Upper lobe of right lung (tissue), 1 donor: ENCODE measurements at places on chromosomes 2 and 18.

- no peak for DNase-seq
Measured at GRCh38 chr2:96616128-96616527, 22.0 kb downstream of the KANSL3 start.

GRCh38 chr18:57927511-57927910, 116.5 kb upstream of the NEDD4L start:
- DNase-seq, result no peak

DNA sequence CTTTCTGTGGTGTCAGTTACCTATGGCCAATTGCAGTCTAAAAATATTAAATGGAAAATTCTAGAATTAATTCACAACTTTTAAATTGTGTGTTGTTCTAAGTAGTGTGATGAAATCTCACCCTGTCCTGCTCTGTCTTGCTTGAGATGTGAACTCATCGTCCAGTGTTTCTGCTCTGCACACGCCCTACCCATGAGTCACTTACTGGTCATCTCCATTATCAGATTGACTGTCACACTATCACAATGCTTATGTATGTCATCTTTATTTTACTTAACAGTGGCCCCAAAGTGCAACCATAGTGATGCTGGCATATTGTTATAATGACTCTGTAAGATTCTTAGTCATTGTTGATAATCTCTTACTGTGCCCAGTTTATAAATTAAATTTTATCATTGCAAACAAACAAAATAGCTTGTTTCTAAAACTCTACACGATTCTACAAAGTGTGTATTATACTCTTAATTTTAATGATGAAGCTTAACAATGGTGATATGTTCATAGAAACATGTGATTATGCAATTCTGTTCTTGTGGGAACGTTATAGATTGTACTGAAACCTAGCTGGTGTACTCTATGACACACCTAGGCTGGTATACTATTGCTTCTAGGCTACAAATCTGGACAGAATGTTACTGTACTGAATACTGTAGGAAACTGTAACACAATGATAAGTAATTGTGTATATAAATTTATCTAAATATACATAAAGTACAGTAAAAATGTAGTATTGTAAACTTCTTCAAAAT, 1086.8 kb upstream of the PIK3C3 start:
- no peak for DNase-seq

GRCh38 chr2:171566057-171566456, 43.8 kb downstream of the CYBRD1 start:
- no peak for DNase-seq

- no peak for DNase-seq
Measured at GRCh38 chr18:9987345-9987744, 73.5 kb downstream of the VAPA start.

DNA sequence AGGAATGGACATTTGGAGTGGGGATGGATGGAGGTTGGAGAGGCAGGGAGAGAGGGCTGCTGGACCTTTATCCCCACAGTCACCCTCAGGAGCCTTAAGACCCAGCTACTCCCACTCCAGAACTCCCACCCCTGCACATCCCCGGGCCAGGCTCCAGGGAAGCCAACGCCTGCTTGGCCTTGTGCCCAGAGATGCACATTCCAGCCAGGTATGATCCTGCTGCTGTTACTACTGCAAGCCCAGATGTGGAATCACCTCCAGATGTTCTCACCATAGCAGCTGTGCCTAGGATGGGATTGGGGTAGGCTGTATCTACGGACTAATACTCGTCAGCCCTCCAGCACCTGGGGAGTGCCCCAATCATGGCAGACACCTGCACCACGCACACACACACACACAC, 71.7 kb downstream of the ZFP36L2 start:
- no peak for DNase-seq

DNA sequence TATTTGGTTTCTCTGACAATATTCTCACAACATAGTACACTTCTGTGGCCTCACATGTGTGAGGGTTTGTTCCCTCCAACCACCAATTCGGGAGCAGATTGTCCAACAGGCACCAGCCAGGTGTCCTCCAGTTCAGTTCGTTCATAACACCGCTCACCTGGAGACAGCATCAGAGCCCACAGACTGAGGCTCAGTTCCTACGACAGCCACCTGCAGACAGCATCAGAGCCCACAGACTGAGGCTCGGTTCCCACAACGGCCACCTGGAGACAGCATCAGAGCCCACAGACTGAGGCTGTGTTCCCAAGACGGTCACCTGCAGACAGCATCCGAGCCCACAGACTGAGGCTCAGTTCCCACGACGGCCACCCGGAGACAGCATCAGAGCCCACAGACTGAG, 58.2 kb upstream of the SNTG2 start:
- no peak for DNase-seq

DNA sequence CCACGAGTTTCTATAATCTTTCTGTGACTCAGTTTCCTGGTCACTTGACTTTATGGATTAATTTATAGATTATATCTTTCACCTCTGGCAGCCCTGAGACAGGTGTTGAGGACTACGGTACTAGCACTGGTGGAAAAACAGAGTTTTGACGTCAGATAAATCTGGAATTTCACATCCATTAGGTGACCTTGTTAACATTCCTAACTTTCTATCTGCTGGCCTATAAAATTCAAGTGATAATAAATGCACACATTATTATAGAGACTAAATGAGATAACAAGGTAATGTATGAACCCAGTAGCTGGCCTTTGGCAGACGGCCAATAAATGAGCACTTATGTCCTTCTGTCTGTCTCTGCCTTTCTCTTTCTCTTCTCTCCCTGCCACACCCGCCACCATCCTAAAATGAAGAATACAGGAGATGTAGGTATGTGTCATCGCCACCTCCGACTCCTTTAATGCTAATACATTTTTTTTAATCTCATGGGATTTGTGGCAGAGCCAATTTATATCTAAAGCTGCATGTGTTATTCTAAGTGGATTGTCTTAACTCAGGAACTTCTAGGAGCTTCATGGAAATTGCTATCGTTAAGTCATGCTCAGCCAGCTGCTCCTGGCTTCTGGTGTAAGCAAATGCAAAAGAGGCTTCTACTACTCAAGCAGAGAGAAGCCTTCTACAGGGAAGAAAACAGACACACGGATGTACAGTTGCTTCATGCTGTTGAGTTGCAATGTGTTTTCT, 2.3 kb downstream of the TM4SF20 start:
- DNase-seq, result no peak

DNA sequence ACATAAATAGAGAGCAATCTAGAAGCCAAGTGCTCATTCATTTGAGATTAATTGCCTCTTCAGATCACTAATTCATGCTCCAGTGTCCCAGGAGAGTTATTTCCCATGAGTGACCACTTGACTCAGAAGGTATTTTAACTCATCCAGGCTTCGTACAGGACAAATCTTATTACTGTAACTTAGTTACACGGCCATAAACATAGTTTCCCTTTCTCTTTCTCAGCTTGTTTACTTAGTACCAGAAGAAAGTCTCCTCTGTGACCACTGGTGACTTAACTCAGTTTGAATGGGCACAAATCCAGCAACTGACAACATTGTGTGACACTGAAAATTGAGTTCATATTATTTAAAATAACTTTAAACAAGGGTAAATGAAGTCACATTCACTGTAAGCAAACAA, 25.3 kb downstream of the MMADHC start:
- no peak for DNase-seq

DNA sequence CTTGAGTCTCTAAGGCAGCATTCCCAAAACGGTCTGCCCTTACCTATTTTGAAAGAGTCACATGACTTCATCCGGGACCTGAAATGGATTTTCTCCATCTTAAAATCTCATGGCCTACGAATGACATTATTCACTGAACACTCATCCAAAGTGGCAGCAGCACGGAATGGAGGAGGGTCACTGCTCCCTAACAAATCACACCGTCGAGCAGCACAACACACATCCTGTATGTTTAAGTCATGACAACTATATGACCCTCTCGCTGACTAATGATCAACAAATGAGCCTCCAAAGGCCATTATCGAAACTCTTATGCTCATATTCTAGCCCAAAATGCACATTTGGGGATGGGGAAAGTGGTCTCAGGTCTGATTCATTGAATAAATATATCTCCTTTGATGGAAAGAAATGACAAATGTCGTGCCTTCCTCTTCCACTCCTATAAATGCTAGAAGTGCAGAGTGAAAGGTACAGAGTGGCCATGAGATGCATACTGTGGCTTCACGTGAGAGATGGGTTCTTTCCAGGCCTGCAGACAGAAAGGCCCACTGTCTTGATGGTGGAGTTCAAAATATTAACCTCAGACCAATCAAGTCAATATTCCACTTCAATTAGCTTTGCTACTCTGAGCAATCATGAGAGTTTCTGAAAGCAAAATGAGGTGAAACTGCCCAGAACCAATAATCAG, 70.8 kb downstream of the C2orf76 start:
- no peak for DNase-seq

GRCh38 chr2:61771904-61772845, 81.7 kb downstream of the FAM161A start:
- DNase-seq, result no peak

DNA sequence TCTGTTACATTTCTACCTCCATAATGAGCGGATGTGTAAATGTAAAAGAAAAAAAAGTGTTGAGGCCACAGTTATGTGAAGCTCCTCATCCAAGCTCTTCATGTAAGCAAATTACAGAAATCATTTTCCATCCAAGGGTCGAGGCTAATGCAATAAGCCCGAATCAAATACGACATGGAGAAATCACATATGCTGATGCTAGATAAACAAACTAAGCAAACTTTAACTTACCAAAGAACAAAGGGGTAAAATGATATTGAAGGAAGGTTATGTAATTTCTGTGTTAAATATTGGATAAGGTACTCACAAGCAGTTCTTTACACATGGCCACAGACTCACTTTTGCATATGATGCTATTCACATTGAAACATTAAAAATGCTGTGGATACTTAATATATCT, 310.2 kb upstream of the ID2 start:
- DNase-seq, result no peak

DNA sequence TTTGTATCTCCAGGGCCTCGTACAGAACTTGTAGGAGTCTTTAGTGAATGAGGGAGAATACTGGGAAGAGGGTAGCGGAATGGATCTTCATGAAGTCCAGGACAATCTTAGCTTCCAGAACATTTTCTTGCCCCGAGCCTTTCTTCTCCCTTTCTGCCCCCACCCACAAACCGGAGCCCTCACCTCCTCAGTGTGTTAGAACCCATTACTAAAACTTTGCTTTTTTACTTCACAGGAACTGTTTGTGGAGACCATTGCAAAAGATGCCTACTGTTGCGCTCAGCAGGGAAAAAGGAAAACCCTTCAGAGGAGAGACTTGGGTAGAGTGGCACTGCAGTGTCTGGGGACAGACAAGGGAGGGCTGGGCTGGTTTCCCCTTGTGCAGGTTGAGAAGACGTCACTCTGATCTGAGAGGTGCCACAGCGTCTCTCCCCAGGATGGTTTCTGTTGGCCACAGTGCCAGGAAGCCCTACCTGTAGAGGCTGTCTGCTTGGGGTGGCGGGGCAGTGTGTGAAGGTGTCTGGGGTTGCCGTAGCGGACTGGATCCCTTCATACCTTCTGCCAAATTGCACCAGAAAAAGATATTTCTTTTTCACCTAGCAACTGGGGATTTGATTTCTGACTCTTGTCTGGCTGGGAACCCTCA, 786 bp downstream of the POLE4 start:
- DNase-seq, result peak; percentile 53

- DNase-seq, result no peak
Measured at GRCh38 chr2:182952741-182953450, 85.4 kb downstream of the NCKAP1 start.

GRCh38 chr2:151359768-151360461, 2.5 kb downstream of the TNFAIP6 start:
- no peak for DNase-seq

DNA sequence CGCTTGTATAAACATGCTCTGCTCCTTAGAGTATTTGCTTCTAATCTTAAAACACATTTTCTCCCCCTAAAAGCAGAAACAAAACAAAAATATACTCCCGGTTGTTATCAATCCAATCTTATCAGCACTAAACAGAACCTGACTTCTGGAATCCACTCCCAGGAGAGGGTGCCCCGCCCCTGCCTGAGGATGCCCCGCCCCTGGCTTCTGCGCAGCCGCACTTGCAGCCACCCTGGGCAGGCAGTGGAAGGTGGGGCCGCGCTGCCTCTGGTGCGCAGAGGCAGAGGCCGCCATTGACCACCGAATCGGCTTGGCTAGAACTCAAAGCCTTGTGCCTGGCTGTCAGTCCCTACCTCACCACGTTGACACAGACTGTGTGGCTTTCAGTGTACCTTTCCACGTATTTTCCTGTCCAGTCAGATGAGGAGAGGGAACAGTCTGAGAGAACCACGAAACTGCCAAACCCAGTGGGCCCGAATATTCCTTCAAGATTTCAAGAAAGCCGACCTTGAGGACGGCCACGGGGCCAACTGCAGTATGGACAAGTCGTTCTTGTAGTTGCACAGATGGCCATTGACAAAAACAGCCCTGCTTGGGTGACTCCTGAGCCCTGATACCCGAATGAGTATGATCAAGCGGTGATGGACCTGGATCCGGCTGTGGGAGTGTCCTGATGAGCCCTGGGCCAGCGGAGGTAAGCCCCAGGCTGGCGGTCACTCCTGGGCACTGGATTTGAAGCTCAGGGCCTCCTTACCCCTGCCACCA, 46.2 kb upstream of the ARHGAP28 start:
- peak; percentile 76 for DNase-seq

- no peak for DNase-seq
Measured at GRCh38 chr18:35716169-35716831, 134.8 kb downstream of the GALNT1 start.

- DNase-seq, result no peak
Measured at GRCh38 chr2:133365117-133365516, 203.1 kb downstream of the NCKAP5 start.

GRCh38 chr2:203681978-203682377, 24.5 kb upstream of the CD28 start:
- no peak for DNase-seq

DNA sequence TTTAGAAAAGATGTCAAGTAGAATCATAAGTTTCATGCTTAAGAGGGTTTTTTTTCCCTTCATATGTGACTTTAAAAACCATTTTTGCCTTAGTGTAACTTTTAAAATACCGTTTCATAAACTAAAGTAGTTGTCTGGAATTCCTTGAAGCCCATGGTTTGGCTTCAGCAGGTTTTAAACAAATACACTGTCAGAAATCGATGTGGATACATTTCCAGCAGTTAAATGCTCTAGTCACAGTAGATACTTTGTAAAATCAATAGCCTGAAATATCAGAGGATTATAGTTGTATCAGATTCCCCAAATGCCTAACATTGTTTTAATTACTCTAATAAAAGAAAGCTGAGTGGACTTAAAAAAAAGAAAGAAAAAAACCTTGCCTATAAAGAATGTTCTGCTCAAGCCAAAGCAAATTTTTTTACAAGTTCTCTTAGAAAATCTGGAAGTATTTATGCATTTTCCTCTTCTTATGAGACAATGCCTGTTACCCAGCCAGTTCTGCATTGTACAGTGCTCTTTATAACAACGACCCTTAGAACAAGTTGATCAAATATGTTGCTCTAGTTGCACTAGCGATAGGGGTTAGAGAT, 260.5 kb downstream of the LTBP1 start:
- DNase-seq, result no peak

GRCh38 chr2:42256505-42256904, 87.4 kb downstream of the EML4 start:
- no peak for DNase-seq

DNA sequence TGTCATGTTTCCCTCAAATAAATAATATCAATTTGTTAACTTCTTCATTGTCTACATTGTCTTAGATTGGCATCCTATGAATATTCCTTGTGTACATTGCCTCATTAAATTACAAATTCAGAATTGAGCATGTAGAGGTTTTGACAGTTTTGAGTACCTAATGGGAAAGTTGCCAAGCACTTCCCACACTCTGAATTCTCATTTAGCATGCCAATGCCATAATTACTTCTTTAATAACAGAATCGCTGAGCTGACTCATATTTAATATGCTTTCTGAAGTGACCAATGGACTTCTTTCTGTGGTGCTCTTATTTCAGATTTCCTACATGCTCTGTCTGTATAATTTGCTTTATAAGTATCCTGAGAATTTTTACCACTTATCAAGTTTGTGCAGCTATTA, 114.4 kb upstream of the NOL4 start:
- DNase-seq, result no peak
